ENCODE measurements at places on chromosomes 11 and 22. TPM values are rescaled to one million over a fixed set of nuclear protein-coding genes. Genes with fewer than 3 reads are reported as not detected.

- DNase-seq: no peak
Measured at GRCh38 chr22:44608597-44609399, 93.2 kb upstream of the PRR5 start.

GRCh38 chr22:29121124-29121523 is 48.3 kb downstream of the KREMEN1 start:
- DNase-seq: no peak

GRCh38 chr11:86183694-86184093 is 60.9 kb upstream of the EED start:
- no peak for DNase-seq

Gene OR10A2
- polyA plus RNA-seq: 0.08 TPM

DNA sequence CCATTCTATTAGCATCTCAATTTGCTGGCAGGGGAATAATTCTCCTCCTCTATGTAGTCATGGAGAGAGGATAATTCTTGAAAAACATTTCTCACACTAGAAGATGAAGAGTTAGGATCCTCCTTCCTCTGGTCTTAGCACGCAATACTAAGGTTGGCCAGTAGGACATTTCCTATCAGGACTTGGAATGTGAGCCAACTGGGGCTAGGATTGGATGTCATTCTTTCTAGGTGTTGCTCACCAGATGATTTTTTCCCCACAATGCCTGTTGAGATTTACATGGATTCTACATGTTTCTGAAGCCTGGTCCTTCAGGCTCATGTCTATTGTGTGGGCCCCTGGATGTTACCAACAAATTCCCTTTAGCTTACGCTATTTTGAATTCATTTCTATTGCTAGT is 28.0 kb downstream of the SLN start:
- no peak for DNase-seq

GRCh38 chr11:8296038-8296649 is 32.5 kb upstream of the LMO1 start:
- no peak for DNase-seq

DNA sequence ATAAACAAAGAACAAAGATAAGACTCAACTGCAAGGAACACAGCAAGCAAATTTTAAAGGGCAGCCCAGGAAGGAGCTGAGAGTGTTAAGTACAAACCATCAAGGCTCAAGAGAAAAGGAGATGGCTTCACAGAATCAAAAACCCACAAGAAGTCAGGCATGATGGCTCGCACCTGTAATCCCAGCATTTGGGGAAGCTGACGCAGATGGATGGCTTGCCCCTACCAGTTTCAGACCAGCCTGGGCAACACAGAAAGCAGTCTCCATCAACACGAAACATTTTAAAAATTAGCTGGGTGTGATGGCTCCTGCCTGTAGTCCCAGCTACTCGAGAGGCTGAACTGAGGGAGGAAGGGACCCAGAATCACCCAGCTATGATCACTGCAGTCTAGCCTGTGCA is 32.6 kb downstream of the MAPK1 start:
- no peak for DNase-seq

All from left kidney (tissue), 8 donors.